ENCODE measurements at places on chromosomes 11 and 22.

- DNase-seq: no peak
Observed at GRCh38 chr11:122069707-122070360, 46.2 kb downstream of the BLID start.

- DNase-seq: no peak
Observed at GRCh38 chr11:134449713-134450112, 37.7 kb upstream of the B3GAT1 start.

- DNase-seq: no peak
Observed at GRCh38 chr11:43359422-43359818, 700 bp downstream of the TTC17 start.

DNA sequence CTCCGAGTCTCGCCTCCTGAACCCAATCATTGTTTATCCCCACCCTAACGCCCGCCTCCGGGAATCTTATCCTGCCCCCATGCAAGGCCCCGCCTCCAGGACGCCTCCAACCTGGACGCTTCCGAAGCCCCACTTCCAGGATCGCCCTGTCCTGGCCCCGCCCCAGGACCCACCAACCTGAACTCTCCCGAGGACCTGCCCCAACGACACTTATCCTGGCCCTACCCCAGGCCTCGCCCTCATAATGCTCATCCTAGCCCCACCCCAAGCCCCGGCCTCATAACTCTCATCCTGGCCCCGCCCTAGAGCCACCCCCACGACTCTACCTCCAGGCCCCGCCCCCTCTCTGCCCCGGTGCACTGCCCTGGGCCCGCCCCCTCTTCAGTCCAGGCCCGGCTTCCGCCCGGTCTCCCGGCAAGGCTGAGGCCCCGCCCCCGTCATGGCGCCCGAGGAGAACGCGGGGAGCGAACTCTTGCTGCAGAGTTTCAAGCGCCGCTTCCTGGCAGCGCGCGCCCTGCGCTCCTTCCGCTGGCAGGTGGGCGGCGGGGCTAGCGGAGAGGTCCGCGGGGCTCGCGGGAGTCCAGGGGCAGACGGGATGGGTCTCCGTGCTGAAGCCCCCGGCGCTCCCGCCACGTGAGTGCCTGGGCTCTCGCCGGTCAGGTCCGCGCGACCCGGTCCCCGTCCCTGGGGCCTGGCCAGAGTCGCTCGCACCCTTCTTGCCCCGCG, 45.7 kb upstream of the DEFB108B start:
- peak; percentile 74 for DNase-seq

GRCh38 chr11:45560155-45560912, 105.1 kb downstream of the CHST1 start:
- no peak for DNase-seq

GRCh38 chr11:119025978-119026766, 4.5 kb downstream of the SLC37A4 start:
- DNase-seq: no peak

- no peak for DNase-seq
Observed at GRCh38 chr11:3947061-3947460, 91.6 kb downstream of the STIM1 start.

DNA sequence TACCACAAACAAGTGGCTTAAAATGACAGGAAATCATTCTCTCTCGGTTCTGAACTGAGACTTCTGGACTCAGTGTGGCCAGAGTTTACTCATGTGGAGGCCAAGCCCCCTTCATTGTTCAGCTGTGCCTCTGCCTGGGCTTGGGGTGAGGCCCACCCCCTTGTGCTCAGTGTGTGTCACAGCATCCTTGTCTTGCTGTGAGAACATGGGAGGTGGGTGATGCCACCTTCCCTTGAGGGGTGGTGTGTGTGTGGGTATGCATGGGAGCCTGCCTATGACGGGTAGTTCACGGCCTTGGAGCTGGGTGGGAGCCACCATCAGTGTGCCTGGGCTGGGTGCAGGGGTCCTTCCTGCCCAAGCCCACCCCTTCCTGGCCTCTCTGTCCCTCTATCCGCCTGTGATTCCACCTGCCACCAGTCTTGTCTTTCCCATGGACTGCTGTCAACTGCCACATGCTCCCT, 101.7 kb downstream of the MORC2 start:
- no peak for DNase-seq

GRCh38 chr11:11620173-11620920, 1.5 kb downstream of the GALNT18 start:
- DNase-seq: no peak

GRCh38 chr11:942823-943222, 17.2 kb downstream of the AP2A2 start:
- no peak for DNase-seq

Measured in AG09319 (cell line).